ENCODE measurements at places on chromosomes 5 and 9.

GRCh38 chr5:78568212-78568611 is 80.4 kb downstream of the LHFPL2 start:
- DNase-seq = no peak

DNA sequence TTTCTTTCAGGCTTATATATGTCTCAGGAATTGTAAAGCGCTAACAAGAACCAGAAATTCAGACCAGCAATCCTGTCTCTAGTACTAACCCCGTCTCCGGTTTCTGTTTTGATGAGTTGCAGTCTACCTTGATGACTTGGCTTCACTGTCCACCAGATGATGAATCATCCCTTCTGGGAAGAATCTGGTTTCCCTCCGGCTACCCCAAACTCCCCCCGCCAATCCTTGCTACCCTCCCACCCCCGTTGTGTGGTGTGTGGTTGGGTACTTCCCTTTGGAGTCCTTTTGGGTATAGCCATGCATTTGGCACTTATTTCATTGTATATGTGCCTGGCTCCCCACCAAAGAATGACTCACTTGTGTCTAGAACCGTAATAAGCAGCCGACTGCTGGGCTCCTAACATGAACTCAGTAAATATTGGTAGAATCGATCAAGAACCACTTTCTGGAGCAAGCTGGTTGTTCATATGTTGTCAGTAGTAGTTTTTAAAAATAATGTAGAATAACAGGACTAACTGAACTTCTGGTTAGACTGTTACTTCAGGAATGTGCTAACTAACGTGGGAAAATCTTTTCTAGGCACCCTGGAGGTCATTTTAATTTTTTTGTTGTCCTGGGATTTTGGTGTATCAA is 8.3 kb upstream of the TGFBI start:
- DNase-seq = no peak

GRCh38 chr5:133453831-133454230 is 158.5 kb downstream of the FSTL4 start:
- DNase-seq = no peak

DNA sequence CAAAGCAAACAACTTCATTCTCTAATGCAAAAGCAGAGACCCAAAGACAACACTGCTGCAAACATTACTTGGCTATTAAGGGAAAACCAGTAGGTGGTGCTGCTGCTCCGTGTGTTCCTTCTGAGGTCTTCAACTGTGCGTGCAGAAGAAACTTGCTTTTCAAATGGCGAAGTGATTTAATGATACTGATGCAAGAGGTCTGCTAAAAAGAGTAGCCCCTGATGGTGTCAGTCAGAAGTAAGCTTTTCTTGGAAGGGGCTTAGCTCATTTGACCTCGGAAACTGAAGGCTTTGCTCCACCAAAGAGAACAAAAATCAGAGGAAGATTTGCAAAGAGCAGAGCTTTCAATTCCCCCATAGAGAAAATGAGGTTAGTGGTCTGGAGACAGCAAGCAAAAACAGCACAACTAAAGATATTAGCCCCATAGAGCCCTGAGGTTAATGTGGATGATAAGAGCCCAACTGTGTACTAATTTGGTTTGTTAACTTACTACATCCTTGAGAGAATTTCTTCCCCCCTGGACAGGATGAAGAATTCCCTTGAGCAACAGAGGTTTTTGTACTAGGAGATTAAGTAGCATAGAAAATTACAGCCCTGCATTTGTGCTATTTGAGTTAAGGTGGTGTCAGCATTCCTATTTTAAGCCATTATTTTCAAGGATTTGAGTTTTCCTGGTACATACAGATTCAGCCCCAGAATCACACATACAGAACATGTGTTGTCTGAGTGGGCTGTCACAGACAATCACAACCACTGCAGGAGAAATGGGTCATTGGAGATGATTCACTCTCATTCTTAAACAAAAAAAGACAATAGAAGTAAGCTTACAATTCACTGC is 153.2 kb upstream of the C9orf72 start:
- DNase-seq = no peak

- DNase-seq = no peak
Observed at GRCh38 chr9:122202111-122202510, 26.6 kb downstream of the LHX6 start.

DNA sequence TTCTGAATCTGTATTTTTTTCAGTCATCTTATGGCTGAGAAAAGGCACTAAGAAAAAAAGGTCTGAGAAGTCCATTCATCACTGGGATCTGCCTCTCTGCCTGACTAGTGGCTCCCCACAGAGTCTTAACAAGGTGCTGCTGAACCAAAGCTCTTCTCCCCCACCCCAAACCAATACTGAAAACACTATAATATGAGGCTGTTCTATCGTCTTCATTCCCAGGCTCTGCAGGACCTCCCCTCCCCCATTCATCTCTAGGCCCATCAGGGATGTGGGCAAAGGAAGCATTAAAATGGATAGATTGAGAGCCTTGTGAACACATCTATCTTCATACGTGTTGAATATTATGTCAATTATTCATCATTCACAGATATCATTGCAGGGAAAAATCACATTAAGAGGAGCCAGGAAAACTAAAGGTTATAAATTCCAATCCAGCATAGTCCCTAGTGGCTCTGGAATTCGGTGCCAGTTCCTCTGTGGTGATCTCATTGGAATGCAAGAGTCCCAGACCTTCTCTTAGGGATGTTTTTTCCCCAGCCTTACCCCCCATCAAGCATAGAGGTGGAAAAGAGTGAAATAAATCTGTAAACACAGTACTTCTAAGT is 44.3 kb upstream of the GPR151 start:
- DNase-seq = no peak

GRCh38 chr5:108634617-108635288 is 112.9 kb upstream of the FER start:
- DNase-seq = no peak

DNA sequence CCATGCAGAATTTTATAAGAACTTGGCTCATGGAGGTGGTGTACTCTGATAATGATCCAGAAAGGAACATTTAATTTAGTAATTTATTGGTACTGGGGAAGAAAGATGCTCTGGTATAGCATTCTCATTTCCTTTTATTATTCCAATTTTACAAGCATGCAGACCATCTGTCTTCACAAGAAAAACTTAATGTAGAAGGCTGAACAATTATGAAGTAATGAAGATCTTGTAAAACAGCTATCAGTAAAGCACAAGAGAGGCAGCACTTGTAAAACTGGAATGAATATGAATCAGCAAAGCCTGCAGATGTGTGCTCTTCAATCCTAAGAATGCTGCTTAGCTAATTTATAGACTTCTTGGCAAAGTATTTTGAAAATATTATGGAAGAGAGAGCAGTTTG is 300.0 kb downstream of the YTHDC2 start:
- no peak for DNase-seq

DNA sequence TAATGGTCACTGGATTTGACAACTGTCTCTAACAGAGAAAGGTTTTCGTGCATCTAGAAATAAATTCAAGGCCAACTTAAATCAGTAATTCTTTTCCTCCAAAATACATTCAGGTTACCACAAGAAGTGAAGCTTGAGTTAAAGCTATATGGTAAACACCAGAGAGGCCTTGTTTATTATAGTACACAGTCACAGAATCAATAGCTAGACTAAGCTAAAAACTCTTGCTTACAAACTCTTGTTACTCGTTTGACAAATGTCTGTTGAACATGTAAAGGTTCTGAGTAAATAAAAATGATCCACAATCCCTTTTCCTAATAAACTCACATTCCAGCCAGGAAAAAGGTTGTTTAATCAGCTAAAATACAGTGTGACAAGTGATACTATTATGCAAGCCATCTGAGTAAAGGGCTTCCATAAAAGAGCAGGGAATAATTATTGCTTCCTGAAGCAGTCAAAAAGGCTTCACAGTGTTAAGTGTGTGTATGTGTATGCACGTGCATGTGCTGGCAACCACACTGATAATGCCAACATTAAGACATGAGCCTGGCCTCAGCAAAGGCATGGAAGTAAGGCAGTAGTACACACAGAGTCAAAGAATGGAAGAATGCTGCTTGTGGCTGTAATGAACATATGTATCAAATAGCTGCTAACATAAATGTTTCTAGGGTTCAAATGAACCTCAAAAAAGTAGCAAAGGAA is 12.8 kb downstream of the PTAR1 start:
- no peak for DNase-seq

GRCh38 chr9:121835587-121836365 is 184.3 kb downstream of the DAB2IP start:
- DNase-seq = no peak

- no peak for DNase-seq
Observed at GRCh38 chr9:129174724-129175514, 3.1 kb downstream of the IER5L start.

GRCh38 chr5:147175516-147176097 is 59.2 kb upstream of the STK32A start:
- no peak for DNase-seq

- DNase-seq = no peak
Observed at GRCh38 chr5:68479524-68479923, 264.0 kb downstream of the PIK3R1 start.

DNA sequence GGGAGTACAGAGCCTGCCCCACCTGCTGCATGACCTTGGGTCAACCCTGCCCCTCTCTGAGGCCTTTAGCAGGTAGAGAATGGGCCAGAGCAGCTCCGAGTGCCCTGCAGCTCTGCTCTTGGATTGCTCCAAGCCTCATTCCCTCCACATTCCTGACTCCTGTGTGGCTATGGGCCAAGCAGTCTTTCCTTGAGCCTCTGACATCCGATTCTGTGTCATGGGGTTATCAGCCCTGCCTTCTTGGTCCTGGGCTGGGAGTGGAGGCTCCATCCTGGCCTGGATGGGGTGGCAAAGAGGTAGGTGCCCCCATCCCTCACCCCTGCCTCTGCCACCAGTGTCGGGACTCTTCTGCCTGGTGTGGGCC is 13.7 kb downstream of the FPGS start:
- no peak for DNase-seq

- DNase-seq = no peak
Observed at GRCh38 chr9:138067613-138068367, 190.2 kb downstream of the CACNA1B start.

DNA sequence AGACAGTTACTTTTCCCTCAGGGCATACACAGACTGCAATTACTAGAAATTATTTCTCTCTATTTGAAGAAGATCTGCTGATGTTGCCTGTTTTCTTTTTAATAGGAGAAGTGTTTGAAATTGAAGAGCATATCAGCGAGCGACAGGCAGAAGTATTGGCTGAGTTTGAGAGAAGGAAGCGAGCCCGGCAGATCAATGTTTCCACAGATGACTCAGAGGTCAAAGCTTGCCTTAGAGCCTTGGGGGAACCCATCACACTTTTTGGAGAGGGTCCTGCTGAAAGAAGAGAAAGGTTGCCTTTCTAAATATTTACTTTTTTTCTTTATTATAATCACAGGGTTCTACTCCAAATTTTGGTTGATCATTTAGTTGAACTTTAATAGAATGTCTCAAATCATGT is 3.4 kb downstream of the PRPF4 start:
- DNase-seq = no peak

DNA sequence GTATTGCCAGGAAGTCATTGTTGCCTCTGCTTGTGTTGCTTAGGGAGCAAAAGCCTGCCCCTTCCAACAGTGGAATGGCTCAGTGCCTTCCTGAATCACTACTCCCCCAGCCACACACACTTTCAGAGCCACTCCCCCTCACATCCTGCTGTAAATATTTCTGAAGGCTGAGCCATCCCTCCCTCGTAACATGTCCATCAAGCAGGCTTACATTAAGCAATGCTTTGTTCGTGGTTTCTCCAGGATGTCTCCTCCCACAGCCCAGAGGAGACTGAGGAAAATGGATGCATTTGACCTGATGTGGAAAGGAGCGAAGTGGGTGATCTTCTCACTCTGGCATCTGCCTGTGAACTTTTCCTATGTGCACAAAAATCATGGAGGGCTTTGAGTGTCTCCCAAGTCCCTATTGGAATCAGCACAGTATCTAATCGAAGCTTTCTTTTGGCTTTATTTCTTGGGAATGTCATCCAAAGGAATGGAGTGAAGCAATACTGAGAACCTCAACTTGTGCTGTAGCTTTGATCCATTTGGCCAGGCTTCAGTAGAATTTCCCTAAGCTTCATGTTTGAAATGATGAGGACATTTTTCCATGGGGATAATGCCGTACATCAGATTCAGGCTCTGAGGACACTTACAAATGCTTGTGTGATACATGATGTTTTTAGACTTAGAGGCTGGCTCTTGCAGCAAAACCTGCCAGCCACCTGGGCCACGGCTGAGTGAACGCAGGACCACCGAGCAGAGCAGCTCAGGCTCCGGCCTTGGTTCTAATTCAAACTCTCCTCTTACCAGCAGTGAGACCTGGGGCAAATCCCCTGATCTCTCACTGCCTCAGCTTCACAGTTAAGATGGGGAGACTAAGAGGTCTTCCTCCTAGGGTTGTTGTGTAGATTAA is 389.1 kb downstream of the ENC1 start:
- DNase-seq = no peak

DNA sequence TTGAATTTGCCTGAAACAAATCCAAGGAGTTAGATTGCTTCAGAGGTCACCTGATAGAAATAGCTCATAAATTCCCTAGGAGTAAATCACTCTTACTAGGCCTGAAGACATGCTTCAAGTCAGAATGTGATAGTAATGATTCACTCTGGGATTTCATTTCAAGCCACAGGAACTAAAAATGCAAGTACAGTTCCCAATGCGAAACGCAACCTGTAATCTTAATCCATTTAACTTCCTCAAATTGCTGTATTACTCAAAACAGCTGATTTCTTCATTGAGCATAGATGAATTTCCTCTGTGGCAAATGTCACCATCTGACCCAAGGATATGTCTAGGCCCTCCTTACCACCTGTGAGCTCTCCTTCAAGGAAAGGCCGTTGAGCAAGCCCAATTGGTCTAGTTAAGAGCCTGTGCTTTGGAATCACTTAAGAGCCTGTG is 32.1 kb upstream of the IL6ST start:
- no peak for DNase-seq

DNA sequence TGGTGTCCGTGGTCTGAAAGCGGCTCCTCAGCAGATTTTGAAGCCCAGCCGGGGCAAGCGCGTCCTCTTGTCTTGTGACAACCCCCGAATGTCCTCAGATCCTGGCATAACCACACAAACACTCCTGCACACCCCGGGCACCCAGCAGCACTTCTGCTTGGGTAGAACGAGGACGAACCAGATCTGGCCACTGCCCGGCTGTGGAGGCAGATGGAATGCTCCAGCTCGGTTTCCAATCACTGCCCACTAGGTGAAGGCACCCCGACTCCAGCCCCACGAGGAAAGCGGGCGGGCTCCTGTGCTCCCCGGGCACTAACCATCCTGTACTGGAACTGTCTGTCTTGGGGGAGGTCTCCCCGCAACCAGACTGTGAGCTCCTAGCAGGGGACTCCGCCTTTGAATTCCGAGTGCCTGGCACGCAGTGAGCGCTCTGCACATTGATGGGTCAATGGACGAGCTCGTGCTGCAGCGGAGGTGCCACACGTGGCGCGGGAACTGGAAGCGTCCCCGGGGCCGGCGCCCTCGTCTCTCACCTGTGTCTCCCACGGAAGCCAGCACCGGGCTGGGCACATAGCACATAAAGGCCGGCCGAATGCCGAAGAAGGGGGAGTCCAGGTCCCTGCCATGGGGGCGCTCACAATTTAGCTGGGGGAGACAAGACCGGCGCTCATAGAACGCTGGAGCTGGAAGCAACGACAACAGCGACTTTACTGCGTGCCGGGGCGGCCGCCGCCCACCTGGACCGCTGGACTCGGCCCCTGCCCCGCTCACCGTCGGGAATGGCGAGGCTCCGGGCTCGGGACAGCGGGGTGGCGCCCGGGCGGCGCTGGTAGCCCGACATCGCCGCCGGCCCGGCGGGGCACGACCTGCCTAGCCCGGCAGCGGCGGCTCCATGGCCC is 608 bp downstream of the ENTR1 start:
- no peak for DNase-seq

- no peak for DNase-seq
Observed at GRCh38 chr5:169004551-169004950, 296.4 kb downstream of the SLIT3 start.

All from activated naive CD8-positive, alpha-beta T cell treated with anti-CD3 and anti-CD28 coated beads, Interleukin-2, amount 50 U/mL, for 16 hours (primary cell).